ENCODE measurements at places on chromosomes 6 and 20.
A peak's percentile ranks its signal among the peaks of the same experiment; 100 is the strongest.

- no peak for DNase-seq
Measured at GRCh38 chr6:7172649-7173048, 64.9 kb downstream of the RREB1 start.

DNA sequence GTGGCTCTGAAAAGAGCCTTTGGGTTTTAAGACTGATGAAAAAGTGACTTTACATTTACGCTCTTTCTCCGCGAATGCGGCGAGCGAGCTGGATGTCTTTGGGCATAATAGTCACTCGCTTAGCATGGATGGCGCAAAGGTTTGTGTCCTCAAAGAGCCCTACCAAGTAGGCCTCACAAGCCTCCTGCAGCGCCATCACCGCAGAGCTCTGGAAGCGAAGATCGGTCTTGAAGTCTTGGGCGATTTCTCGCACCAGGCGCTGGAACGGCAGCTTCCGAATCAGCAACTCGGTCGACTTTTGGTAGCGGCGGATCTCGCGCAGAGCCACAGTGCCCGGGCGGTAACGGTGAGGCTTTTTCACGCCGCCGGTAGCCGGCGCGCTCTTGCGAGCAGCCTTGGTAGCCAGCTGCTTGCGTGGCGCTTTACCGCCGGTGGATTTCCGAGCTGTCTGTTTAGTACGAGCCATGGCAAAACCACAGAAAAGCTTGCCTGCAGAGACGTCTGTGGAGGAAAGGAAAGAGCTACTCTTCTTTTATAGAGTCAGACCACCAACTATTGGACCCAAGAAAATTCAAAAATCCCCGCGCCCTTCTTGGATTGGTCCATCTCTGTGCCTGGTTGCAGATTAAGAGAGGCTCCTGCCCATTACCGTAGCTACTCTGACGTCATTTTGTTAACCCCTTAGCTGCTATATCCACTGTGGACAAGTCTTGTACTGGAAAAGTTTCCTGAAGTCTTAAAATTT, 55.5 kb upstream of the HFE start:
- DNase-seq, result peak; percentile 97

- DNase-seq, result no peak
Measured at GRCh38 chr6:41439524-41440418, 104.4 kb downstream of the NCR2 start.

GRCh38 chr20:34774886-34775285, 50.6 kb downstream of the NCOA6 start:
- no peak for DNase-seq

DNA sequence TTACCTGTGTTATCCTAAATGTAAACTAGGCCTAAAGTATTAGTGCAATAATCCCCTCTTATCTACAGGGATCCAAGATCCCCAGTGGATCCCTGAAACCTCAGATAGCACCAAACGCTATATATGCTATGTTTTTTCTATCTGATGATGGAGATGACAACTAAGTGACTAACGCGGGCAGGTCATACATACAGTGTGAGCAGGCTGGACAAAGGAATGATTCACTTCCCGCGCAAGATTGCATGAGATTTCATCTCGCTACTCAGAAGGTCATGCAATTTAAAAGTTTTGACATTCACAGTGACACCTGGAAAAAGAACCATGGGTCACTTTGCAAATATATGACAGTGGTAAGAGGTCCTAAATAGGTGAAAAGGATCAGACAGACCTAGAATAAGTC, 875.9 kb downstream of the HACE1 start:
- no peak for DNase-seq

- peak; percentile 83 for DNase-seq
Measured at GRCh38 chr6:3808759-3809514, 40.2 kb upstream of the FAM50B start.

DNA sequence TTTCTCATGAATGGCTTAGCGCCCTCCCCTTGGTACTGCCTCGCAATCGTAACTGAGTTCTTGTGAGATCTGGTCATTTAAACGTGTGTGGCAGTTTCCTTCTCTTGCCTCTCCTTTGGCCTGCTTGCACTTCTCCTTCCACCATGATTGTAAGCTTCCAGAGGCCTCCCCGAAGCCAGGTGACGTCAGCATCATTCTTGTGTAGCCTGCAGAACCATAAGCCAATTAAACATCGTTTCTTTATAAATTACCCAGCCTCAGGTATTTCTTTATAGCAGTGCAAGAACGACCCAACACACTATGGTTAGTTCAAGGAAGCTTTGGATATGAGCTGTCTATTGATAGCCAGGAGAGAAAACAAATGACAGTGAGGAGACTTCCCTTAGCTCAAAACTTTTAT, 29.5 kb upstream of the ADTRP start:
- DNase-seq, result no peak

DNA sequence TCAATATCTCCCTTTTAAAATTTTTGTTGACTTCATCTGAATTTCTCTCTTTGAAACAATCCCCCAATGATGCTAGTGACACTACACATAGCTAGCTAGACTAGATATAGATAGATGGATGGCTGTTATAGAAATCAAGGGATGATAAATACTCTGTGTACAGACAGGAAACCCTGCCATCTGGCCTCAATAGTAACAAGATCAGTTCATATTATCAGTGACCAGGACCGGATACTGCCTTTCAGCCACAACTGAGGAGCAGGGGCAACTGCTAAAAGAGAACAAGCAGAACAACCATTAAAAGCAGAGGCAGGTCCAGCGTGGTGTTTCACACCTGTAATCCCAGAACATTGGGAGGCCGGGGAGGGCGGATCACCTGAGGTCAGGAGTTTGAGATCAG, 118.3 kb upstream of the FAM184A start:
- no peak for DNase-seq

Measured in kidney tubule cell (primary cell).